Pulmonary artery endothelial cell (primary cell): ENCODE measurements at places on chromosomes 12 and 14. TPM values are rescaled to one million over a fixed set of nuclear protein-coding genes. Genes with fewer than 3 reads are reported as not detected.

The SRGAP1 gene
- total RNA-seq = 1.8 and 2.2 TPM in 2 replicates

The RNASE7 gene
- not detected in 2 replicates for total RNA-seq

The VTI1B gene
- total RNA-seq = 49.3 and 71.5 TPM in 2 replicates

The TCL1B gene
- total RNA-seq = not detected in 2 replicates
